Memory B cell (primary cell): ENCODE measurements at places on chromosomes 11 and 22.

DNA sequence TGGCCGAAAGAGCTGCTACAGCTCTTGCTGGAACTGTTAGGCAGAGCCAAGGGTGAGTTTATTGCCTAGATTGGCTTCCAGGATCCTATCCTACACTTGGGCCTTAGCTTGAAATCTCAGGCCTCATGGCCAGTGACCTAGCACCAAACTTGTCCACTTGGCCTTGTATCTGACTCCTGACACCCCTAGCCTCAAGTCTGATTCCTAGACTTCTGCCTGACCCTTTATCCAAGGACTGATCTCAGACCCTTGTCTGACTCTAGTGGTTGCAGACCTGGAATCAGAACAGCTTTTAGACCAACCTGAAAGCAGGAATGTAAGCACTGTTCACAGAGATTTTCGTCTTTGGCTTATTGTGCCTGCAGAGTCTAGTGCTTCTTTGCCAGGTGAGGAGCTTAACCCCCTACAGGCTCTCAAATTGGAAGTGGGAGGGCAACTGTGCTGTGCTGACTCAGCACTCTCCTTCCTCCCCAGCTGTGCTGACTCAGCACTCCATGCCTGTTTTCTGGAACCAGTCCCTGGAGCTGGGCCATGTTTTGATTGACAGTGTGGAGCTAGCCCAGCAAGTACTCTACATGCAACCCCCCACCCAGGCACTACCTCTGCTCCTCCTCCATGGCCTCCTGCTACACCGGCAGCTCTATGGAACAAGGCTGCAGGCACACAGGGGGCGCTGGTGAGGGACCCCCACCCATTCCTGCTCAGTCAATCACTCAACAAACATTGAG is 35.1 kb downstream of the RRP8 start:
- H3K27ac ChIP-seq: no peak overlapping the region
- H3K27me3 ChIP-seq: no peaks in the 10 kb centered on the region
- H3K4me1 ChIP-seq: peaks cover 2% of the 10 kb centered on the region
- H3K4me3 ChIP-seq: no peak overlapping the region

- H3K27me3 ChIP-seq: no peaks in the 10 kb centered on the region
- H3K27ac ChIP-seq: no peak overlapping the region
- no peak overlapping the region for H3K4me3 ChIP-seq
- H3K36me3 ChIP-seq: no peaks in the 10 kb centered on the region
- H3K4me1 ChIP-seq: no peaks in the 10 kb centered on the region
- no peak for DNase-seq
Measured at GRCh38 chr11:38948392-38948791, 2350.4 kb upstream of the RAG2 start.

- no peak overlapping the region for H3K4me3 ChIP-seq
- H3K27ac ChIP-seq: no peak overlapping the region
- H3K27me3 ChIP-seq: peaks cover 33% of the 10 kb centered on the region
- no peaks in the 10 kb centered on the region for H3K36me3 ChIP-seq
- peaks cover 13% of the 10 kb centered on the region for H3K4me1 ChIP-seq
Measured at GRCh38 chr11:2133241-2134021, 5.8 kb downstream of the IGF2 start.

DNA sequence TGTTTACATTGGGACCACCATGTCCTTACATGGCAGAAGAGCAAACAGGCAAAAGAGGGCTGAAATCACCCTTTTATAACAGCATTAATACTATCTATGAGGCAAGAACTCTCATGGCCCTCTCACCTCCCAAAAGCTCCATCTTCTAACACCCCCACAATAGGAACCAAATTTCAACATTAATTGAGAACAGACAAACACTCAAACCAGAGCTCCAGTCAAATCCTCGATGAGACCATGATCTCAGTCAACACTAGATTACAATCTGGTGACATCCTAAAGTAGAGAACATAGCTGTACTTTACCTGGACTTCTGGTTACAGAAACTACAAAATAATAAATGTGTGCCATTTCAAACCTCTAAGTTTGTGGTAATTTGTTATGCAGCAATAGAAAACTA is 25.1 kb downstream of the OR2AG2 start:
- H3K4me3 ChIP-seq: no peak overlapping the region
- no peak overlapping the region for H3K27ac ChIP-seq
- no peak for DNase-seq
- peaks cover 22% of the 10 kb centered on the region for H3K4me1 ChIP-seq
- peaks cover 5% of the 10 kb centered on the region for H3K36me3 ChIP-seq

DNA sequence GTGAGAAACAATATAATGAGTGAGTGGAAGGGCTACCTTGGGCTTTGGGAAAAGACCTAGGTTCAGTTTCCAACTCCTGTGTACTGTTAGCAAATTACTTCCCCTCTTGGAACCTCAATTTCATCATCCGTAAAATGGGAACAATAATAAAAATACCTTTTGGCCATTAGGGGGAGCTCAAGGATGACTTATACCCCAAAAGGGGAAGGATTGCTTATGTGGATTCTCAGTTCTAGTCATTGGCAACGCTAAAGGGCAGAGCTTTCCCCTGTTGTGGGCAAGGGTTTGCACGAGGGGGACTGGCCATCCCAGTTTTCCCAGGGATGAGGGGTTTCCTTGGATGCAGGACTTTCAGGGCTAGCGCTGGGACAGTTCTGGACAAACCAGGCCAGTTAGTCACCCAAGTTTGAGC is 3.1 kb upstream of the COMMD9 start:
- peaks cover 12% of the 10 kb centered on the region for H3K4me1 ChIP-seq
- H3K36me3 ChIP-seq: no peaks in the 10 kb centered on the region
- peak; percentile 22 for DNase-seq
- H3K4me3 ChIP-seq: no peak overlapping the region
- H3K27me3 ChIP-seq: no peaks in the 10 kb centered on the region

GRCh38 chr11:94866936-94867795 is 99.0 kb downstream of the AMOTL1 start:
- no peaks in the 10 kb centered on the region for H3K36me3 ChIP-seq
- no peak overlapping the region for H3K4me3 ChIP-seq
- no peak for DNase-seq
- peaks cover 2% of the 10 kb centered on the region for H3K27me3 ChIP-seq
- H3K27ac ChIP-seq: no peak overlapping the region
- H3K4me1 ChIP-seq: no peaks in the 10 kb centered on the region

DNA sequence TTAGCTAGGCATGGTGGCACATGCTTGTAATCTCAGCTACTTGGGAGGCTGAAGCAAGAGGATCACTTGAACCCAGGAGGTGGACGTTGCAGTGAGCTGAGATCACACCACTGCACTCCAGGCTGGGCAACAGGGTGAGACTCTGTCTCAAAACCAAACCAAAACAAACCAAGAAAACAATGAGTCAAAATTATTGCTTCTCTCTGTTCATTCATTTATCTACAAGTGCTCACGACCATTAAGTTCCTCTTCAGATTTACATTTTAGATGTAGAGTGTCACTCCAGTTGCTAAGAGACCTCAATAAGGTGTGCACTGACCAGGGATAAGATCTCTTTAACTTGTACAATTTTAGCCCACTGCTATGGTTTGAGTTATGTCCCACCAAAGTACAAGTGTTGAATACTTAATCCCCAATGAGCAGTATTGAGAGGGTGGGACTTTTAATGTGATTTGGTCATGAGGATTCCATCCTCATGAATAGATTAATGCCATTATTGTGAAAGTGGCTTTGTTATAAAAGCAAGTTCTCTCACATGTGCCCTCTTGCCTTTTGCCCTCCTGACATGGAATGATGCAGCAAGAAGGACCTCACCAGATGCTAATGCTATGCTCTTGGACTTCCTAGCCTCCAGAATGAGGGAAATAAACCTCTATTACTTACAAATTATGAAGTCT is 7.8 kb downstream of the HNRNPUL2 start:
- no peak overlapping the region for H3K4me3 ChIP-seq
- peak overlapping the region; percentile 41 for H3K27ac ChIP-seq
- H3K36me3 ChIP-seq: peaks cover 51% of the 10 kb centered on the region
- H3K27me3 ChIP-seq: no peaks in the 10 kb centered on the region

DNA sequence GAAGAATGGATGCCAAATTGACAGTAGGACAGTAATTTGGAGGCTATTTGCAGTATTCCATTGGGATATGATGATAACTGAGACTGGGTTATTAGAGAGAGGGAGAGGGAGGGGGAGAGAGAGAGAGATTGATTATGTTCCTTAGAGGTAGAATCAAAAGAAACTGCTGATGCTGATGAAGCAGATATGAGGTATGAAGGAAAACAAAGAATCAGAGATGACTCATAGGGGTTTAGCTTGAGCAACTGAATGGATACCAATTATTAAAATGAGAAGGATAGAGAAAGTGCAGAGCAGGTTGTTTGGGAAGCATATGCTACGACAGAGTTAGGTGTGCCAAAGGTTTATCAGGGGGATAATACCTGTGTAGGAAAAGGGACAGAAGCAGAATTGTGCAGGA is 12.8 kb upstream of the NUCB2 start:
- H3K36me3 ChIP-seq: no peaks in the 10 kb centered on the region
- H3K4me3 ChIP-seq: no peak overlapping the region
- H3K27ac ChIP-seq: no peak overlapping the region
- H3K27me3 ChIP-seq: peaks cover 6% of the 10 kb centered on the region
- DNase-seq: no peak

DNA sequence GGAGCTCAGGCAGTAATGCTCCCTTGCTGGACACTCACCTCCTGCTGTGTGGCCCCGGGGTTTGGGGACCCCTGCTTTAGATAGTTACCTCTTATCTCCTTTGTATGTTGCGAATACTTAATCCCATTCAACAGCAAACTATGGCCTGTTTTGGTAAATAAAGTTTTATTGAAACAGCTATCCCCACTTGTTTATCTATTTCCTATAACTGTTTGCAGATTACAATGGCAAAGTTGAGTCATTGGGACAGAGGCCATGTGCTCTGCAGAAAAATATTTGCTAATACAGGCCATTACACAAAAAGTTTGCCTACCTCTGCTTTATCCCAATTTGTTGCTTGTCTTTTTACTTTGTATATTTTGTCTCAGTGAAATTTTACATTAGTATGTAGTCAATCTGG is 68.4 kb downstream of the CACNA1I start:
- peaks cover 3% of the 10 kb centered on the region for H3K36me3 ChIP-seq
- H3K27ac ChIP-seq: no peak overlapping the region
- no peak overlapping the region for H3K4me3 ChIP-seq
- no peak for DNase-seq
- H3K27me3 ChIP-seq: peaks cover 12% of the 10 kb centered on the region

GRCh38 chr11:86463120-86463519 is 88.4 kb downstream of the CCDC81 start:
- H3K4me3 ChIP-seq: no peak overlapping the region
- peaks cover 2% of the 10 kb centered on the region for H3K27me3 ChIP-seq
- DNase-seq: no peak
- no peak overlapping the region for H3K27ac ChIP-seq
- no peaks in the 10 kb centered on the region for H3K36me3 ChIP-seq

DNA sequence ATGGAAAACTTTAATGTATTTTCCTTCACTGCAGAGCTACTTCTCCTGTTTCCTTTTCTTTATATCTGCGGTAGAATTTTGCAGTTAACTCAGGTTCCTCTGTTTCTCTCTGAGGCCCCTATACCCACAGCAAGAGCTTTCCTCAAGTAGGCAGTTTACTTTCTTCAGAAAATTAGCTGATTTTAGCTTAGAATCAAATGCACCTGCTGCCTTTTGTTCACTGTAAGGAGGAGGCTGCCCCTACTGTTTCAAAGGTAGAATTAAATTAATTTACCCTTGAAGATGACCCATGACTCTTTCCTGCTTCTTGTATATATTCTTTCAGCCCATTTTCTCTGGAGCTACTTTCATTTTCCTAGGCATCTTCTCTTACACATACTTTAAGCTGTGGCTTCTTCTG is 68.7 kb upstream of the GDPD4 start:
- no peak overlapping the region for H3K4me3 ChIP-seq
- no peak overlapping the region for H3K27ac ChIP-seq
- H3K27me3 ChIP-seq: no peaks in the 10 kb centered on the region
- peaks cover 30% of the 10 kb centered on the region for H3K36me3 ChIP-seq

GRCh38 chr22:37545703-37546436 is 14.4 kb upstream of the CDC42EP1 start:
- H3K4me1 ChIP-seq: peaks cover 9% of the 10 kb centered on the region
- no peak overlapping the region for H3K27ac ChIP-seq
- no peaks in the 10 kb centered on the region for H3K36me3 ChIP-seq
- no peak for DNase-seq
- H3K27me3 ChIP-seq: peaks cover 13% of the 10 kb centered on the region
- no peak overlapping the region for H3K4me3 ChIP-seq

DNA sequence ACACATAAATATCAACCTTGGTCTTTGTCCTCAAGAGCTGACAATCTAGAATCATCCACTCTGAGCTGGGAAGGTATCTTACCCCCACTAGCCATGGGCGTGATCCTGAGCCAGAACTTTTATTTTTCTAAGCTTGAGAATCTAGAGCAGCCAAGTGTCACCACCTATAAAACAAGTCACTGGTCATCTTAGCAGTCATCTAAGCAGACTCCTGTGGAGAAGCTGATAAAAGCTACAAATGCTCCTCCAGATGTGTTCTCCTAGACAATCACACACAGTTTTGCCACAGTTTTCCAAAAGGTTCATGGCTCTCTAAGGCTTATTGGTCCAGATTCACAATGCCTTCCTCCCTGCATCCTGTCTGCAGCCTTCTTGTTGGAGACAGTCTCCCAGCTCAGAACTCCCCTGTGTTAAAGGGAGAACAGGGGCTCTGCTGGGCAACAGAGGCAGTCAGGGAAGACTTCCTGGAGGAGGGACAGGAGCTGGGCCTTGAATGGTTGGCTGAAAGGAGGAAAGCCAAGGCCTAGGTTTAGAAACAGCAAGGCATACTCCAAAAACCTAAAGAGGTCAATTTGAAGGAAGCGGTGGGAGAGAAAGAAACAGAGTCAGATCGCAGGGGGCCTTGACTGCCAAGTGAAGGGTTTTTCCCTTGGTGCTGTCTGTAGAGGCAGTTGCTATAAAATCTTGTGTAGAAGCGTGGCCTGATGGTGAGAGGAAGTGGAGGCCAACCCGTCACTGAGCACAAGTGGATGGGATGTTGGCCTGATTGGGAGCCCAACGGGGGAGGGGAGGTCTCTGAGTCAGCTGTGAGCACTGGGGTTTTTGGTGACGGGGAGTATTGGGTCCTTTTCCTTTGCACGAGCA is 42.0 kb downstream of the ALX4 start:
- H3K4me1 ChIP-seq: no peaks in the 10 kb centered on the region
- no peak overlapping the region for H3K27ac ChIP-seq
- H3K36me3 ChIP-seq: no peaks in the 10 kb centered on the region
- H3K27me3 ChIP-seq: peaks cover 6% of the 10 kb centered on the region

GRCh38 chr11:104946907-104947306 is 21.5 kb downstream of the CASP4 start:
- no peak overlapping the region for H3K4me3 ChIP-seq
- H3K36me3 ChIP-seq: peaks cover 66% of the 10 kb centered on the region
- H3K27me3 ChIP-seq: no peaks in the 10 kb centered on the region
- peaks cover 6% of the 10 kb centered on the region for H3K4me1 ChIP-seq

DNA sequence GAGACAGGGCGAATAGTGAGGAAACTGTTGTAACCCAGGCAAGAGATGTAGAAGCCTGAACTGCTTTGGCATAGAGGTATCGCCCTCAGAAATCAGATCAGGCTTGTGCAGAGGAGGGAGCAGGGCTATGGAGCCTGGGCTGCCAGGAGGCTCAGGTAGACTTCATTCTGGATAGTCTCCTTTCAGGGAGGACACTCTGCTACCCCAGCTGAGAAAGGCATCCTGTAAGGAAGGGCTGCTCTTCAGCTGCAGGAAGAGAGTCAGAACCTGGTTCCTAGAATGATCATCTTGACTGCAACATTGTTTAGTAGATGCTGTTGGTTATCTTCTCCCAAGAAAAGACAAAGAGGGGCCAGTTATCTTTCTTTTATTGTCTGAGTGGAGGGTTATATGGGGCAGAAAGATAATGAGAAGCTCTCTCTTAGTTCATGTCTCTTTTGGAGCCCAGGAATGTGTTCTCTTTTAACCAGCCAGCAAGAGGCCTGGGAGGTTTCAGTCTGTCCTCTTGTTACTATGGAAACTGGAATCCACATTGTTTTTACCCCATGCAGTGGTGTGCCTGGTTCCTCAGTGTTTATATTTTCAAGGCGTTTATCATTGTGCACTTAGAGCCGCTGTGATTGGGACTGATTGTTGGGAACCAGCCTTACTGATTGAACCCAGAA is 95.7 kb downstream of the STIM1 start:
- no peak overlapping the region for H3K27ac ChIP-seq
- DNase-seq: no peak
- peaks cover 6% of the 10 kb centered on the region for H3K36me3 ChIP-seq
- no peaks in the 10 kb centered on the region for H3K27me3 ChIP-seq
